ENCODE measurements at places on chromosomes 5 and 9.
A peak's percentile ranks its signal among the peaks of the same experiment; 100 is the strongest.

DNA sequence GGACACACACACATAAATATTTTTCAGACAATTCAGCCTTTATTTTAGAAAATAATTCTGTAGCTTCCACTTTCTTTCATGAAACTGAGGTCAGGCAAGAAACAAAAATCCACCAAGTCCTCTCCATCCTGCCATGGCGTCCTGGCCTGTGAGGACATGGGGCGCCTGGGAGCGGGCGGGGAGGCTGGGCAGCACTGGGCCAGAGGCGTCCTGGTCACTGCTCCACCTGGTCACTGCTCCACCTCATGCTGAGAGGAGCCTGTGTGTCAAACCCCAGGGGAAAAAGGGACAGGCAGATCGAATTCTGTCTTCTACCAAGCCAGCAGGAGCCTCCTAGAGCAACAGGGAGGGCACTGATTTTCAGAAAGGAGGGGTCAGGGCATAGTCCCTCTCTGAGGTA is 12.1 kb downstream of the MGAT1 start:
- no peak for DNase-seq

GRCh38 chr9:93665637-93666438 is 89.5 kb downstream of the PHF2 start:
- peak; percentile 28 for DNase-seq

DNA sequence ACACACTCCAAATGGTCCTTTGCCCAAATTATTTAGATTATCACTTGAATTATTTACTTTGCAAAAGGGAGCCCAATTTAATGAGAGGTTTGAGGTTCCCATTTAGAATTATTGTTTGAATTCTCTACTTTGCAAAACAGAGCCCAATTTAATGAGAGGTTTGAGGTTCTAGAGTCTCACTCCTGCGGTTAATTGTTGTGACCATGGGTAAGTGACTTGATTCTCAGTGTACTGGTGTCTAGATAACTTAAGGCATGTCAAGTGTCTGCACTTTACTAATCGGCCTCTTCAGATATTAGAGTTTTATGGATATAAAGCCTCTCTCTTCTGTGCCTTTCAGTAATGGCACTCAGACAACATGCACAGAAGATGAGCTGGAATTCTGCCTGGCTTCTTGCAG is 67.5 kb downstream of the YIPF5 start:
- DNase-seq = no peak

DNA sequence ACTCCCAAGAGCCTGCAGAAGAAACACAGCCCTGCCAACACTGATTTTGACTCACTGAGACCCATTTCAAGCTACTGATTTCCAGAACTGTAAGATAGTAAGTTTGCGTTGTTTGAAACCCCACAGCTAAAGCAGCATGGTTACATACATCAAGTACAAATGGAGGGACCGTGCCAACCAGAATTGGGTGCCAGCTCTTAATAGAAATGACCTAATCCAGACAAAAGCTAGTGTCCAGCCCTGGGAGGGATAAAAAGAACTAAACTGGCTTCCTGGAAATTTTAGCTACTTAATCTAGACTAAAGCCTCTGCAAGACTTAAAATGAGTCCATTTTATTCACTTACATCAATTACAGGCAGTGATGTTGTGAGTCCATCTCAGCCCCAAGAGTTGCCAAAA is 122.6 kb downstream of the ADAMTS12 start:
- no peak for DNase-seq

- no peak for DNase-seq
Measured at GRCh38 chr9:14311171-14311949, 2.6 kb downstream of the NFIB start.

All from left lung (tissue), 14 donors.